ENCODE measurements at places on chromosomes 5 and 9.
A peak's percentile ranks its signal among the peaks of the same experiment; 100 is the strongest.

DNA sequence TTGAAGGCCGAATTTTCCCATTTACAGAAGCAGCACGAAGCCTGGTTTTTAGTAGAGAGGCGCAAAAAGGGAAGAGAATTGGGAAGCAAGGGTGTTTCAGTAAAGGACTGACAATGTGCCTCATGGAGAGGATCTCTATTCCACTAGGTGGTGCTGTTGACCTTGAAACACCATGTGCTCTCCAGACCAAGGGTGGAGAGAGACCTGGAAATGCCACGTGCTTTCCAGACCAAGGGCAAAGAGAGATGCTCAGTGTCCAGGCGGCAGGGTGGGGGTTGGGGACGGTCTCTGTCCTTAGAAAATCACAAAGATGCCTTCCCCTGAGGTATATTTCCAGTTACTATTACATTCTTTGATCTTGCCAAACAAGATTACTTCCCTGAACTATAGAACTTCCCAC is 425.3 kb downstream of the CSNK1G3 start:
- peak; percentile 10 for DNase-seq

- no peak for DNase-seq
These were observed 81.2 kb downstream of the MTAP start for GRCh38 chr9:21883642-21884041.

- no peak for DNase-seq
These were observed 719.4 kb downstream of the SEMA5A start for GRCh38 chr5:8826508-8826907.

DNA sequence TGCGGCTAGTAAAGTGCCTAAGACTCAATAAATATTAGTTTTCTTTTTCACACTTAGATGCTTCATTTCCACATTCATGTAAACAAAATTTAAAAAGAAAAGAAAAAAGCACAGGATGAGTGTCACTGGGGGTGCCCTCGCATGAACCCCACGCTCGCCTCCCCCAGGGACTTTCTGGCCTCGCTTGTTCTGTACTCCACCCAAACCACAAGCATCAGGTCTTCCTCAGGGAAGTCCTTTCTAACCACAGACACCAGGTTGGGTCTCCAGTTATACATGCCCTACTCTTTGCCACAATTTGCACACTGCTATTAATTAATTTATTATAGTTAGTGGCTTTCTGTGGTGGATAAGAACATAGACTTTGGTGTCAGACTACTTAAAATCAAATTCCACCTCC is 92.4 kb downstream of the RORB start:
- DNase-seq = no peak

DNA sequence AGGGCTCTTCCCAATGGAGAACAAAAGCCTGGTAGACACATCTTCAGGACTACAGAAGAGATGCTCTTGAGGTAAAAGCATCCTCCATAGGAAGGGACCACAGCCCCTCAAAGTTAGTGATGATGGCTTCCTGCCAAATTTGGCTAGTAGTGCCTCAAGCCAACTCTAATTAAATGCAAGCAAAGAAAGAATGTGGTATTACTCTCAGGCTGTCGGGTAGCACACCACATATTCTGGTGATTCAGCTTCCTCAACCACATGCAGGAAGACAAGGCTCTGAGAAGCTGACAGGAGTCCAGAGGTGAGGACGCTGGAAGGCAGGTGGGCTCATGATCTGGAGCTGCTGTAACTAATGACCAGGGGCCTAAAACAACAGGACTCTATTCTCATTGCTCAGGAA is 37.2 kb upstream of the S1PR3 start:
- no peak for DNase-seq

GRCh38 chr5:60437308-60437707 is 262.7 kb downstream of the DEPDC1B start:
- no peak for DNase-seq

DNA sequence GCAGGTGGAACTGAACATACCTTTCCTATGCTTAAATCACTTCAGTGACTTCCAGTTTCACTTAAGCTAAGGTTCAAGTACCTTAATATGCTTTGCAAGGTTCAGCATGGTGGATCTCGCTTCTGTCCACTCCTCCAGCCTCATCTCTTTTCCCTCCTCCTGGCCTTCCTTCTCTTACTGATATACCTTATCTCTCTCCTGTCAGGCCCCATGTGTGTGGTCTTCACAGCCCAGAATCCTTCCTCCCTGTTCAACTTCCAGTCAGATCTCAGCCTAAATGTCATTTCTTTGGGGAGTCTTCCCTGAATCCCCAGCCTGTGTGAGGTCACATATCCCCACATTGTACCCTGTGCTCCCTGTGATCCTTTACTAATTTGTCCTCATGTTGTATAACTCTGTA is 87.7 kb downstream of the ANGPTL2 start:
- no peak for DNase-seq

DNA sequence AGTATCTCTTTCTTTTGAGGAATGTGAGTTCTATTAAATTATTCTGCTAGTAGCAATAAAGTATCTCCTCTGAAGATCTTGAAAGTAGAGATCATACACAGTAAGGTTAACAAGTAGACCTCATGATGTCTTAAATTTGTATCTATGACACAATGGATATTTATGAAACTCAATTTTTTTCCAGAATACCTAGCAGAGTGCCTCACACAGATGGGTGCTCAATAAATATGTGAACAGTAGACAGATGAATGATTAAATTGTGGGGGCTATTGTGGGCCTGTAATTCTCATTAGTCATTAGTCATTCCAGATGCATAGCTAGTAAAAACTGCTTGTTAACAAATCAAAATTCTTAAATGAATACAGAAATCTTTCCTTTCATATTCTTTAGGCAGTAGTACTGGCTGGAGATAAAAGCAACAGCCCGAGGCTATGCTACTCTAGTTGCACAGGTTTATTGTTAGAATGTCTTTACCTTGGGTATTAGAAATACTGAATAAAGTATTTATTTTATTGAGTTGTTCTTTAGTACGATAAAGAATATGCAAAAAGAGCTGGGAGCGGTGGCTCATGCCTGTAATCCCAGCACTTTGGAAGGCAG is 22.0 kb downstream of the CHD1 start:
- DNase-seq = no peak

DNA sequence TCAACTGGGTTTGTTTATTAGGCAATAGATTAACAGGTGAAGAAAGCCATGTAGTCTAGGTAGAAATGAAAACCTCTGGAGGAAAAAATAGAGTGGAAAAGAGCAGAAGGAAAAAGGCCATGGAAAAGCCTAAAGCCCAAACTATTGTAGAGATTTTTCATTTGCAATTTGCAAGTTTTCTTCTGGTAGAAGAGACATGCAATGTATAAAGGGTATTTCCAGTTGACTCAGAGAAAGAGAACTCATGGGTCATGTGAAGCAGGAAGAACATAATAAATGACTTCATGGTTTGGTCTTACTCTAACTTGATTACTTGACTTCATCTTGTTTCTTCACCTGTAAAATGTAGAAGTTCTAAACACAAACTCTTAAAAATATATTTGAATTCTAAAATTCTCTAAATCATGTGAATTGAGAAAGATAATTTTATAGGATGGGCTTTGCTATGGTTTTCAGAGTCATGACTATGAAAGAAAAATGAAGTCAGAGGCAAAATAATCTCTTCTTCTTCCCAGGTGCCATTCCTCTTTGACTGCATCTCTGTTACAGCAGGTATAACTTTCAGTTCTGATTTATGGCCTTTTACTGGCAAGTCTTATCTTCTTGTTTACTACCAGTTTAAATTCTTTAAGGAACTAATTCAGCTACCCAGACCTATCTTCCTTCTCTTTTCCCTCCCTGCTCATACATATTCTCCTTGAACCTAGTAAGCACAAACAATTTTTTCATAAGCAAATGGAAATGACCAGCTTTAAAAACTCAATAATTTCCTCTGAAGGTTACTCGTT is 47.7 kb upstream of the TMC1 start:
- no peak for DNase-seq

- DNase-seq = no peak
These were observed 49.9 kb downstream of the COL15A1 start for GRCh38 chr9:98993570-98993945.
